ENCODE measurements at places on chromosomes 2 and 18.

DNA sequence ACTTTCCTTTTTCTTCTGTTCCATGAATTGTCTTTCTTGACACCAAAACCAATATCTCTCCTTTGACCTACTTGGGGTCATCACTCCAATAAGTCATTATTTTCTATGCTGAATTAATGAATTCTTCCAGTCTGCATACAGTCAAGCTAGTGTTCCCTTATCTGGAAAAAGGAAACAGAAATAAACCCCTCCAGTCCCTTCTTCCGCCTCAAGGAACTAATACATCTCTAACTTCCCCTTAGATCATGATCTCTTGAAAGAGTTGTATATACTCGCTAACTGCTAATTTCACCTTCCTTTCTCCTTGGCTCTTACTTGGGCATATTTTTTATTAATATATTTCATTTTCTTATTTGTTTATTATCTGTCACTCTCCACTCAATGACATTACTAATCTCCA lies 7.3 kb upstream of the ARHGAP15 start:
- no peak for DNase-seq

- no peak for DNase-seq
These were observed 17.4 kb downstream of the FBLN7 start for GRCh38 chr2:112155331-112156151.

DNA sequence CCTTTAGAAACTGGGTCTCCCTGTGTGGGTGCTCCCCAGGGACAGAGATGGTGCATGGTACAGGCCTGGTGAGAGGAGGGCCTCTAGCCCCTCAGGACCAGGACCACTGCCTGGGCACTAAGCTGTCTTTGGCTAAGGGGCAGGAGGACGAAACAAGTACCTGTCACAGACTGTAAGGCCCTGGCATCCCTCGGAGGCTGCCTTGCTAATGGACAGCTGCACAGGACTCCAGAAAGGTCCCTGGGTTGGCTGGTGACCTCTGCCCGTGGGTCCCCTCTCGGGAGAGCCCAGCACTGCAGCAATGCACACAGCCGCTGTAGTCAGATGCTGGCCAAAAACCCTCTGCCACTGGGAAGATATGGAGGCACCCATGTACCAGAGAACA lies 14.3 kb downstream of the HS6ST1 start:
- no peak for DNase-seq

DNA sequence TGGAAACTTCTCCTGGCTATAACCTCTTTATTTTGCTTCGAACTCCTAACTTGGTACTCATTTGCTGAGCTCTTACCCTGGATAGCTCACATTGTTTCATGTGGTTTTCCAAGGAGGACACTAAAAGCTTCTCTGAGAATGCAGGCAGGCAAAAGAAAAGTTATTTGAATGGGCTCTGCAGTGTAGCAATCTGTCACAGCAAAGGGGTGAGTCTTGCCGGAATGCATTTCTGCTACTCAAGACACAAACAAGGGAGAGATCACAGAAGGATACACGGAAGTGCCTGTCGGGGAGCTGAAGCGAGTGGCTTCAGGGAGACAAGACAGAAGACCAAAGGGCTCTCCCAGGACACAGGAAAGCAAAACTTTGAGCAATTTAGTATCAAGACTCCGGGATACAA lies 265.4 kb downstream of the SS18 start:
- DNase-seq, result no peak

GRCh38 chr2:119950966-119951365 lies 61.9 kb upstream of the EPB41L5 start:
- no peak for DNase-seq

GRCh38 chr2:40098786-40099470 lies 319.9 kb upstream of the THUMPD2 start:
- no peak for DNase-seq

- DNase-seq, result peak; percentile 86
These were observed 14.6 kb downstream of the TMSB10 start for GRCh38 chr2:84919885-84920580.

GRCh38 chr2:218400167-218400929 lies 680 bp downstream of the CTDSP1 start:
- DNase-seq, result peak; percentile 65

DNA sequence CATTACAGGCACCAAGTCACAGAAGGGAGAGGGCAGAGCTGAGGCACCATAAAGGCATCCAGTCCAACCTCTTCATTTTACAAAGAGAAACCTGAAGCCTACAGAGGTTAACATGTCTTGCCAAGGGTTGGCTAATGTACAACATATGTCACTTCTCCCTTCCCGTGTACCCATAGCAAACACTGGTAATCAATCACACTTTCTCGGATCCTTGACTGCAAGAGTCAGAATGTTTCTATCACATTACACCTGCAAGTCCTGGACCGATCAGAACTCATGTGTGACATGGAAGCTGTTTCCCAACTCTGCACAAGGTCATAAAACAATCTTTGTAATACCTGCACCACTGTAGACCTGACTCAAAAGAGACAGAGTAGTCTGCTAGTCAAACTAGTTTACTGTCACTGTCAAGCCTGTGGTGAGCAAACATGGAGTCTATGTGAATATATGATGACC lies 6.0 kb downstream of the ANKRD44 start:
- no peak for DNase-seq

GRCh38 chr2:148603562-148603920 lies 41.0 kb upstream of the EPC2 start:
- no peak for DNase-seq

GRCh38 chr2:138081225-138082073 lies 117.2 kb downstream of the HNMT start:
- DNase-seq, result no peak

DNA sequence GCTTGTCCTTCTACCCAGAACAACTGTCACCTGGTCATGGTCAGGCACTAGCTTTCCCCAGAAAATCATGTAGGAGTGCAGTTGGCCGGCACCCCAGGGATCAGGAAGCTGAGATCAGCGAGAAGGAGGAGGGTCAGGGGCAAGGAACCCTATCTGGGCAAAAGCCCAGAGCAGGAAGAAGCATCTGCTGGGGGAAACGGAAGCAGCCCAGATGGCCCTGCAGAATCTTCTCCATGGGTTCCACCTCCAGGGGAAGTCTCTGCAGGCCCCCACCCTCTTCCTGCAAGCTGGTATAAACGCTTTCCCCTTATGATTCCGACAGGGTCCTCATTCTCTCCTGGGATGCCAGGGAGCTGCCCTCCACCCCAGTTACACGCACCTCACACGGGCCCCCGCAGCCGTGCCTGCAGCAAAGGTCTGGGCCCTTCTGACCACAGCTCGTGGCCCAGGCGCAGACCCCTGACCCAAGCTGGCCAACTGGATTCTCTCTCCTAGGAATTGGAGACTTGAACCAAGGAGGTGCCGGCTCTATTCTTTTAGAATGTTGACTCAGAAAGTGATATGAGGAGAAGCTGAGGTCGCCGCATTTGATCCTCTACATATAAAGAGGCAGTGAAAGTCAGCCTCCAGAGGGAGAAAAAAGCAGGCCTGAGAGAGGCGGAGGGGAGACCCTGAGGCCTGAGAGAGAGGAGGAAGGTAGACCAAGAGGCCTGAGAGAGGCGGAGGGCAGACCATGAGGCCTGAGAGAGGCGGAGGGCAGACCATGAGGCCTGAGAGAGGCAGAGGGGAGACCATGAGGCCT lies 71.0 kb downstream of the STPG4 start:
- no peak for DNase-seq

DNA sequence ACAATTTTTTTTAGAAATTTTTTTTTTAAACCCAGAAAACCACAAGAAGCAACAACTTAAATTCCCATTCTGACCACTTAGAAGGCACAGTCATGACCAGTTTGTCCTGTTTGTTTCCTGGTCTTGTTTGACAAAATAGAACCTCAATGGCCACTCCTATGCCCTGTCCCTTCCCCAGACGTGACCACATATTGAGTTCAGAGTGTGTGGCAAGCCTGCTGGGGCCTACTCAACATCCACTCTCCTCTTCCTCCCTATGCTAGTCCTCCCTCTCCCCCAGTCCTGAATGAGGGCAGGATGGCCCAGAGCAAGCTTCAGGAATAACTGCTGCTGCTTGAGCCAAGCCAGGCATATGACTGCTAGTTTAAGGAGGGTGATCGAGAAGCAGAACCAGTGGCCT lies 89.6 kb downstream of the PRELID3A start:
- no peak for DNase-seq

DNA sequence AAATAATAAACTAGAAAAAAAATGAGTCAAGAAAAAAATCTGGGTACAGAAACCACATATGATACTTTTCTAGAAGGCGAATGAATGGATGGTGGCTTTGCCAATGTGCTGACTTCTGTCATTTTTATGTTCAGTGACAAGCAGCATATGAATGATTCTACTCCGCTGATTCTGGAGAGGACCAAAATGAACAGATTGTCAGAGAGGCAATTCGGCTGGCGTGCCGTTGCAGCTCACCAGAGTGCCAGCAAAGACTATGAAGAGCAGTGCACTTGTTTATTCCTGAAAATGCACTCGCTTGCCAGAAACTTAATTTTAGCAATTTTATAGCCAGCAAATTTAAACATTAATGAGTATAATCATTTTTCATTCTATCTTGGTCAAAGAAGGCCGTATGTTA lies 105.9 kb upstream of the NYAP2 start:
- no peak for DNase-seq

- DNase-seq, result peak; percentile 82
These were observed 10.0 kb upstream of the GBX2 start for GRCh38 chr2:236177967-236178889.

DNA sequence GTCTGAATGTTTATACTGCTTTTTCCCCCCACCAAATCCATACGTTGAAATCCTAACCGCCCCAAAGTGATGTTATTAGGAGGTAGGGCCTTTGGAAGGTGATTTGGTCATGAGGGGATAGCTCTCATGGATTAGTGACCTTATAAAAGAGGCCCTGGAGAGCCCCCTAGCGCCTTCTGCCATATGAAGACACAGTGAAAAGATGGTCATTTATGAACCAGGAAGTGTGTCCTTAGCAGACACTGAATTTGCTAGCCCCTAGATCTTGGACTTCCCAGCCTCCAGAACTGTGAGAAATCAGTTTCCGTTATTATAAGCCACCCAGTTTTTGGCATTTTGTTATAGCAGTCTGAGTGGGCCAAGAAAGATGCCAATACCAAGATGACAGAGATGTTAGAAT lies 7.2 kb upstream of the TSN start:
- no peak for DNase-seq

GRCh38 chr2:191341436-191341835 lies 96.2 kb downstream of the MYO1B start:
- no peak for DNase-seq

GRCh38 chr18:5030636-5031035 lies 166.4 kb downstream of the AKAIN1 start:
- DNase-seq, result no peak

- DNase-seq, result no peak
These were observed 38.3 kb downstream of the LRRFIP1 start for GRCh38 chr2:237665713-237666143.

- no peak for DNase-seq
These were observed 230.8 kb downstream of the TMEM182 start for GRCh38 chr2:102992607-102993006.

- DNase-seq, result peak; percentile 69
These were observed 1.6 kb downstream of the KLHL29 start for GRCh38 chr2:23386339-23387220.

DNA sequence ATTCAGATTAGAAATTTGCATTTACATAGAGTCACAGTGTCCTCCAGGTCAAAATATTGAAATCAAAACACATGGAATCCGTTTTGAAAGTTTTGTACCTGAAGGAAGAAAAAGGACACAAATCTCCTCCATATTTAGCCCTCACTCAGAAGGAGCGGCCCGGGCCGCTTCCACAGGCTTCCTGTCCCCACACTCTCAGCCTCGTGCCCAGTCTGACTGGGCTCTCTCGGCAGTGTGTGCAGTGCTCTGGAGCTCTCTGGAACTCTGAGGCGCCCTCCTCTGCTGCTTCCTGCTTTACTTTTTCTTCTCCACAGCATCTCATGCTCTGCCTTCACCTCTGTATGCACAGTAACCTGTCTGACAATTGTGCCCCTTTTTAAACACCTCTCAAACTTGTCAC lies 22.2 kb upstream of the ZFP36L2 start:
- no peak for DNase-seq

DNA sequence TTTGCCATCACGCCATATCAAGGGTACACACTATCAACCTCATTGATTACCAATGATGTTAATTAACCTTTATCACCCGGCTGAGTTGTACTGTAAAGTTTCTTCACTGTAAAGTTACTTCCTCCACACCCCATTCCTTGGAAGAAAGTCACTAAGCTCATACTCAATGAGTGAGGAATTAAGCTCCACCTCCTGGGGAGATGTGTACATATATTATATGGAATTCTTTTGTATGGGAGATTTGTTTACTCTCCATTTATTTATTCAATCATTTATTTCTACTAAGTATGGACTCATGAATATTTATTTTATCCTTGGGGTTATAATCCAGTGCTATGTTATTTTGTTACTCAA lies 56.8 kb downstream of the C2orf74 start:
- DNase-seq, result no peak

DNA sequence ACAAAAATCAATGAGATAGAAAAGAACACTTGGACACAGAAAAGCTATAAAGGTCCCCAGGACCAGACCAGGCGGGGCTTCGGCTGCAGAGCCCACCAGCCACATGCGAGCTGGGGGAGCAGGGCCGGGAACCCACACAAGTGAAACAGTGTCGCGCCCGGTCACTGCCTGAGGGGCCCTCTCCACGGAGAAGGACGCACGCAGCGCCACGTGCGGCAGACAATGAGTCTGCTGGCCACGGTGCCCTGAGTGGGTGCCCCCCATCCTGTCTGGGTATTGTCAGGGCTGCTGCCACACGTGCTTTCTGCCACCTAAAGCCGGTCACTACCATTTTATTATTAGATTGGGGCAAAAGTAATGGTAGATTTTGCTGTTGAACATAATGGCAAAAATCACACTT lies 207.9 kb upstream of the HDAC4 start:
- no peak for DNase-seq
